Right ventricle myocardium superior (tissue), 1 donor: ENCODE measurements at places on chromosomes 16 and 17.
A peak's percentile ranks its signal among the peaks of the same experiment; 100 is the strongest.

GRCh38 chr17:37086334-37086733 lies 137.6 kb downstream of the AATF start:
- no peak for DNase-seq

DNA sequence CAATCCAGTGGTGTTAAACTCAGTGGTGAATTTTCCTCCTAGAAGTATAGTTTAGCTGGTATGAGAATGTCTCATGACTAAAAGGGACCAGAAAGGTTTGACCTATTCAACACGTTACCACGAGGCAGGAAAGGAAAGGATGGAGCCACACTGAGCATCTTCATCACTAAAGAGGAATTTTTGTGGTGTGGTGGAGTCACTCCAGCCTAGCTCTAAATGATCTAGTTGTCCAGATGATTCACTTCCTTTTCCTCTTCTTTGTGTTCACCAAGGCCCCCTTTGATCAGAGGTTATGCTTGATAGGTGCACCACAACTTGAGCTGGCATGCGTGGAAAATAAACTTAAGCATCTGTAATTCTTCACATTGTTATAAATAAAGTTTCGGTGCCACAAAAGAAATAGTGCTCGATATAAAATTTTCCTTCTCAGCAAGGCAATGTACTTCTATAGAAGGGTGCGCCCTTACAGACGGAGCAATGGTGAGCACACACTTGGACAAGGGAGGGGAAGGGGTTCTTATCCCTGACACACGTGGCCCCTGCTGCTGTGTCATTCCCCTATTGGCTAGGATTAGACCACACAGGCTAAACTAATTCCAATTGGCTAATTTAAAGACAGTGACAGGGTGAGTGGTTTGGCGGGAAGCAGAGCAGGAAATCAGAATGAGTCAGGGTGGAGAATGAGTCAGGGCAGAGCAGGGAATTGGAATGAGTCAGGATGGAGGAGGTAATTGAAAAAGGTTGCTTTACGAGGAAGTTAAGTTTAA lies 254.6 kb downstream of the HS3ST3A1 start:
- DNase-seq: no peak

- DNase-seq: no peak
Measured at GRCh38 chr16:72969146-72969545, 78.8 kb downstream of the ZFHX3 start.

GRCh38 chr16:14510939-14511799 lies 118.9 kb downstream of the PARN start:
- no peak for DNase-seq

- peak; percentile 64 for DNase-seq
Measured at GRCh38 chr16:30561089-30561816, 3.1 kb upstream of the ZNF764 start.

- DNase-seq: peak; percentile 56
Measured at GRCh38 chr16:81451753-81452680, 7.4 kb downstream of the CMIP start.

- no peak for DNase-seq
Measured at GRCh38 chr16:84121007-84121406, 4.3 kb upstream of the MBTPS1 start.
